ENCODE measurements at places on chromosomes 7 and 10.

GRCh38 chr7:116062666-116063065 is 32.1 kb upstream of the TFEC start:
- DNase-seq = no peak

DNA sequence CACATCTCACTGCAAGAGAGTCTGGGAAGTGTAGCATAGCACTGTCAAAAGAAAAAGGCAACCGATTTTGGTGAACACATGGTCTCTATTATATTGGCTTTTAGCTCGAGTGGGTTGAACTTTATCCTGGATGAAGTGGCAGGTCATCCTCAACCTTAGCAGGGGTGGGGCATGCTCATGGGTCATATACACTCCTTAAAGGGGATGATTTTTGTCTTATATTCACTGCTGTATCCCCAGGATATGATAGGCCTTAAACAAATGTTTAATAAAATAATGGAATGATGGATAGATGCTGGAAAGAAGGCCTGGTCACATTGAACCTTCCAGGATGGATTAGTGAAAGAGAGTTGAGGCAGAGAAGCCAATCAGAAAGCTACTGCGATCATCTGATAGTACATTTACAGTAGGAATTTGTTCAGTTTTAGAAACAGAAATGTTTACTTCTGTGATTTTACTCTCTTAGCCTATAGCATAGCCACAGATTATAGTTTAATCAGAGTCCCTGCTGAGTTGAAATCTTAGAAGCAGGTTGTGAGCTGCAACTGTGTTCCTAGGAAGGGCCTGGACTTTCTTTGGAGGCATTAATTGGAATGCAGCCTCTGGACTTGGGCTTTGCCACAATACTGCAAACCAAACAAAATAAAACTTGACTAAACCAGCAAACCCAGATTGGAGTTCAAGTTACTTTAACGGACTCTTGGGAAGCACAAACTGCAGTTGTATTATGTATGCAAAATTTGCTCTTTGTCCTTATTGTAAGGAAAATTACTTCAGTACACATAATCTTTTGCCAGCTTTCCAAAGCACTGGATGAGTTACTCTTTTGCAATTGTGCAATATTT is 138.3 kb downstream of the BMPER start:
- no peak for DNase-seq

- DNase-seq = no peak
Observed at GRCh38 chr7:38637957-38638356, 6.8 kb upstream of the AMPH start.

DNA sequence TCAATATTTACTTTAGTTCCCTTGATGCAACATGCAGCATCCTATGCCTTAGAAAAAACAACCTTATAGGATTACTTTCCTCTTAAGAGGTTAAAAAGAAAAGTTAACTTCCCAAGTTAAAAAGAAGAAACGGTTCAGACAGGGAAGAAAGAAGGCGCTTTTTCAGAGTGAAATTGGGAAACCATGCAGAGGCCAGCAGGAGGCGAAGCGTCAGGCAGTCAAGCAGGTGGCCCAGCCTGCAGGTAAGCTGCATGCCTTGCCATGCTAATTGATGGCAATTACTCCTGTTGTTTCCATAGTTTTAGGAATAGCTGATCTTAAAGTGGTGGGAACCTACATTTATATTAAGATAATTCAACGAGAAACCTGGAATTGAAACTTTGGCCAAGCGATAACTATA is 302.6 kb upstream of the SP4 start:
- DNase-seq = no peak

DNA sequence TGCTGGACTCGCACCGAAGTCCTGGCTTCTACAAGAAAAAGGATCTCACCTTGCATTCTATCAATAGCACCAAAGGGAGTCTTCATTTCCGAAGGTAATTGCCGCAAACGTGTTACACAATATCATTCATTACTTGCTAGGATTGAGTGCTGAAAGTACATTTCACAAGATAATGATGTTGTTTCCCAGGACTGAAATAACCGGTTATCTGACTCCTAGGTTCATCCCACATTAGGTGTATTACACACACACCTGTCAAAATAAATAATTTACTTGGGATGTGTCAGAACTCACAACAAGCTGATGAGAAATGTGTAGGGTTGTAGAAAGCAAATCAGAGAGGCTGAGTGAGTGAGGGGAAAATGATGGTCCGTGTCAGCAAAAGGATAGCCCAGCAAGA is 219.4 kb upstream of the RHOBTB1 start:
- no peak for DNase-seq

DNA sequence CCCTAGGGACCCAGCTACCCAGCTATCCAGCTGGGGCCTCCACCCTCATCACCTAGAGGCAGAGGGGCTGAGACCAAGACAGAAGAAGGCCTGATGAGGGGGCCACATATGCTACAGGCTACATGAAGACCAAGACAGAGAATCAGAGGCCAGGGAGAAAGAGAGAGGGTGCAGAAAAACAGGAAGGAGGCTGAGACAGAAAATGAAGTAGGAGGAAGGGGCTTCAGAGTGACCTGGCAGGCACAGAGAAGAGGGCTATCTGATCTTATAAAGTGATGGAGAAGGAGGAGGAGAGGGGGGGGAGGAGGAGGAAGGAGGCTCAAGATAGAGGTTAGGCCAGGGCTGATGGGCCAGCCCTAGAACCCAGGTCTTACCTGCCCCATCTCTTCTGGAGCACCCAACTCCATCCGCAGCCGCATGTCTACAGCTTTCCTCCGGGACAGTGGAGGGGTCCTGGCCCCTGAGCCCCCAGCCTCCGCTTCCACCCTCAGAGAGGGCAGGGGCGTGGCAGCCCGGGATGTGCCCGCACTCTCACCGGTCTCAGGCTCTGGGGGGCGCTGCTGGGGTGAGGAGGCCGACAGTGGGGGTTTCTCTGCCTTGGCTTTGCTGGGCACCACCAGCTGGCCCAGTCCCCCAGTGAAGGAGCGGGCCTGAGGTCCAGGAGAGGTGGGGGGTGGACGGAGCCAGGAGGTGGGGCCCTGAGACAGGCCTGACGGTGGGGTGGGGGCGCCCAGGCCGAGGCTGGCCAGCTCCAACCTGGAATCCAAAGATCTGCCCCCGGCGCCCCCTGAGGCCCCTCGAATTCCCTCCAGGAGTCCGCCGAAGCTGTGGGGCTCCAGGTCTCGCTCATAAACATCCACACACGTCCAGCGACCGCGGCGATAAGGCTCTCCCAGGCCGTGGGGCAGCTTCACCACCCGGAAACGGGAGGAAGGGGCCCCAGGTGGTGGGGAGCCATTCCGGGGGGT is 1.8 kb downstream of the TSC22D4 start:
- no peak for DNase-seq

DNA sequence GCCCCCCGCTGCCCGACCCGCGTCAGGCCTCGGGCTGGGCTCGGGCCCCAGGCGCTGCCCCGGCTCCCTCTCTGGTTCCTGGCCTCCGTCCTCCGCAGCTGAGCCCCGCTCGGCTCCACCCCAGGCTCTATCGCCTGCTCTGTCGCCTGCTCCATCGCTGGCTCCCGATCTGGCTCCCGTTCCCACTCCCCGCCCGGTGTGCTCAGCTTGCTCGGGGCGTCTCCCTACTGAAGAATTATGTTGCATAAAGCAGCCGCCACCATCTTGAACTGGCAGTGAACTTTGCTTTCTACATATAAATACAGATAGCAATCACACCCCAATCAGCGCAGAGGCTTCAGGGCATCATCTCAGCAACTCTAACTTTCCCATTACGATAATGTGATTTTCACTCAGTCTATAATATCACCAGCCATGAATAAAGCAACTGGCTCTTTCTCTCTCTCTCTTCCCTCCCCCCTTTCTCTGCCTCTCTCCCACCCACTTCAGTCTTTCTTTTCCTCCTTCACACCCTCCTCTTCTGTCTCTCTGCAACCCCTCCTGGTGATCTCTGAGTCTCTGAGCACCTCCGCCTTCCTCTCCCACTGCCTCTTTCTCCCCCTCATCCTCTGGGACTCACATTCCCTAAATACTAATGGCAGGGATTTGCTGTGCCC is 43.3 kb upstream of the BTRC start:
- no peak for DNase-seq

- no peak for DNase-seq
Observed at GRCh38 chr10:17685233-17685840, 41.4 kb downstream of the STAM start.
